ENCODE measurements at places on chromosomes 16 and 17.

- no peak for DNase-seq
These were observed 40.9 kb upstream of the JPH3 start for GRCh38 chr16:87561200-87562105.

DNA sequence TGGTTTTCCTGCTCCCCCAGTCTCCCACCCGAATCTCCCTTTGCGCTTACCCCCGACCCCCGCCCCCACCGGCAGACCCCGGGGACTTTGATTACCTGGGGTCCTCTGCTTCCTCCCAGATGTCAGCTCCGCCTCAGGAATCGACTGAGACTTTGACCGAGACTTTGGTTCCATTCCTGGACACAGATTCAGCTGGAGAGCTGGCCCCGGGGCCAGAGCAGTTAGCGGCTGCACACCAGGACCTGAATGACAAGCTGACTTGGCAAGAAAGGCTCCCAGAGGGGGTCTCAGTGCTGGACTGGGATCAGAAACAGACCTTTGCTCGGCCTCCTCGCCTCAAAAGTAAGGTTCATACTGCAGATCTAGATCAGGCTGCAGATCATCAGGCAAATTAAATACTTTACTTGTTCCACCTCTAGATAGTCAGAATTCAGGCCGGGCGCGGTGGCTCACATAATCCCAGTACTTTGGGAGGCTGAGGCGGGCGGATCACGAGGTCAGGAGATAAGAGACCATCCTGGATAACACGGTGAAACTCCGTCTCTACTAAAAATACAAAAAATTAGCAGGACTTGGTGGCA lies 60.3 kb upstream of the FBXO47 start:
- no peak for DNase-seq

GRCh38 chr16:20743591-20743990 lies 2.0 kb upstream of the THUMPD1 start:
- DNase-seq, result no peak

DNA sequence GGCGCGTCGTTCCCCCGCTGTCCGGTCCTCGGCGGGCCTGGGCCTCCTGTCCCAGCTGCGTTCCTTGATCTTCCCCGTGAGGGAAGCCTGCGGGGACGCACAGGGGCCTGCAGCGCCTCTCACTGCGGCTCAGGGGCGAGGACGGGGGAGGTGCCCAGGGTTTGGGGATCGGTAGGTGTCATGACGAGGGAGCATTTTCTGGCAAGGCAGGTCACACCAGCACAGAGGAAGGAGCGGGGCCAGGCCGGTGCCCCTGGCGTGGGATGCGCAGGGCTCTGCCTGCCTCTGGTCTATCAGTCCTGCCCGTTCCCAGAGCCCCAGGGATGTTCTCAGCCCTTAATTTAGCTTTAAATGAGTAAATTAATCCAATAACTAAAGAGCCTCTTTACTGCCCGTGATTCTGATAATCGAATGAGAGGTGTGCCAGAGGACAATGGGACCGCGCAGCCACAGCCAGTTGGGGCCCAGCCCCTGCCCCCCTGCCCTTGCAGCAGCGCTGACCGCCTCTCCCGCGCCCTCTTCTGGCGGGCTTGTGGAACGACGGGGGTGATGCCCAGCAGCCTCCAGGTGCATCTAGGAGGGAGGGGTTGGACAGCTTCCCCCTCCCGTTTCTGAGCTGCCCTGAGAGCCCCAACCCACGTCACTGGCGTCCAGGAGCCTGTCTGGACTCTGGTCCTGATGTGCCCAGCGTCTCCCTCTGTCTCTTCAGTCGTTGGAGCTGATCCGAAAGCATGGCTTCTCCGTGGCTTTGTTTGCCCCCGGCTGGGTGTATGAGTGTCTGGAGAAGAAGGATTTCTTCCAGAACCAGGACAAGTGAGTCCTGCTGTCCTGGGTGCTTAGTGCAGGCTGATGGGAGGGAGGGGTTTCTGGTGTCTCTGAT lies 7.9 kb downstream of the ENGASE start:
- no peak for DNase-seq

GRCh38 chr16:23611936-23612335 lies 15.8 kb upstream of the NDUFAB1 start:
- DNase-seq, result no peak

DNA sequence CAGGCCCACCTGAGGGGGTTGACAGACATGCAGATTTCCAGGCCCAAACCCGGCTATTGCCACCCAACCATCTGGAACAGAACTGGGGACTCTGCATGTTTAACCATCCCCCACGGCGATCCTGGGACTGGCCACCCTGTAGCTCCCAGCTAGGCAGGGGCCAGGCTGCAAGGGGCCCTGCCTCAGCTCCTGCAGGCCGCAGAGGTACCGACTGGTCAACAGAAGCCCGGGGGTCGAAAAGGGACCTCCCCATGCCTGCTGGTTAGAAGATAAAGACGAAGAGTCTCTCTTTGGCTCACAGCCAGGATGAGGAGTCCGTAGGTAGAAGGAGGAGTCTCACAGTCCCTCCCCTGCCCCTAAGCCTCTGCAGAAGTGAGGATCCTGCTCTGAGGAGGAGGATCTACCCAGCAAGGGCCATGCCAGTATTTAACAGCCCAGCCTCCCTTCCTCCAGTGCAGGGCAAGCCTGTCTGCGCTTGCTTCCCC lies 223.4 kb upstream of the TNRC6C start:
- DNase-seq, result no peak

- DNase-seq, result peak; percentile 31
These were observed 69.2 kb upstream of the KIFC3 start for GRCh38 chr16:57871456-57871855.

GRCh38 chr16:31869511-31870201 lies 4.0 kb upstream of the ZNF267 start:
- DNase-seq, result peak; percentile 80

DNA sequence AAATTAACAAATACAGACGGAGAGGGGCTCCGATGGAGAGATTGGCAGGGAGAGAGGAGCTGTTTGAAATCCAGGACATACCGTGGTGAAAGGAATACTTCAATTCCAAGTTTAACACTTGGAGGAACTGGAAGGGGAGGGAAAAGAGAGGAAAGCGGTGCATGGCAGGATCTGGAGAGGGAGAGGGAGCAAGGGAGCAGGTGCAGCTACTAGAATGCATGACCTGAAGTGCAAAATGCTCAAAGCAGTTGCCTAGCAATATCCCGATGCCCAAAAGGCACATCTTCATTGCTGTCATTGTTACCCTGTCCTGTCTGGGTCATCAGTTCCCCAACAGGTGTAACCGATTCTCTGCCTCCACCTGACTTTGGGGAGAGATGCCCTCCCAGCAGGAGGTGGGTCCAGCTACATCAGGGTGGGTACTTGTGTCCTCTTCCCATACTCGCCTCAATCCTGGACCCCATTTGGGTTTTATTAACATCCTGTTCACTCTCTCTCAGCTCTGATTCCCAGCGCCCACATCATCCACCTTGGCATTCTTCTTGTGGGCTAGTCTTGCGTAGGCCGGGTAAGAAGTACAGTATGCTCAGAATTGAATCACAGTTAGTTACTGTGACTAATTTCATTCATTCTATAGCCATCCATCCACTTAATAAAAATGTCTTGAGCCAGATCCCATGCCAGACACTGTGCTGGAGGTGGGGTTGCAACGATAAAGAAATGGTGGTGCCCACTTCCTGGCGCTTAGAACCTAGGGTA lies 37.4 kb upstream of the EMP2 start:
- no peak for DNase-seq

DNA sequence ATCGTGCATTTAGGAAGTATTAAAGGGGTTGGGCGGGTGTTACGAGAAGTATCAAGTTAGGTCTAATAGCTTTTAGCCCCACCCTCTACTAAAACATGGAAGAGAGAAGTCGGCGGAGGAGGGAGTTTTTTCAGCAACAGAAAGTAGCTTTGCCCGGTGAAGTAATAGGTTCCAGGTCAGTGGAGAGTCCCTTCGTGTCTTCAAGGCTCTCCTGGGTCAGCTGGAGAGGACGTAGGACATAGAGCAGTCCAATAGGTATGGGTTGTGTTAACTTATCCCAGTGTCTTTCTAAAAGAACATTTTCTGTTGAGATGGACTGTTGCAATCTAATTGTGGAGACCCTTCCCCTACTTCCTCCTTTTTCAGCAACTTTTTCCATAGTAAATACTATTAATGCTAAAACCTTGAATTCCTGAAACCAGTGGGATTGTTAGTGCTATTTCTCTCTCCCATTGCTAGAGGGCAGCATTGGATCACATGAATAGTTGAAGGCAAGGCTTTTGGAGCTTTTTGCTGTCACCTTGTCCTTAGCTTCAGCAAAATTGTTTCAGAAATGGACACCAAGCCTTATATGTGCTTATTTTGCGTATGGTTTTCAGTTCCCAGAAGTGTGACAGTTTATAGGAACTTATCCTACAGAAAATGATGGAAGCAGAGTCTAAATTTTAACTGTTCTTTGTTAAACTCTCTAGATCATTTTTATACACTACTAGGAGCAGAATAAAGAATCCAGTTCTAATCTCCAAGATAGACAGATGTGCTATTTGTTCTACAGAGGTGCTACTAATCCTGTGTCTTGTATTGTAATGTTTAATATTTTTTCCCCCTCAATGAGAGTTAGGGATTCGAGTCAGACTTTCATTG lies 38.4 kb downstream of the UTP18 start:
- DNase-seq, result peak; percentile 27

DNA sequence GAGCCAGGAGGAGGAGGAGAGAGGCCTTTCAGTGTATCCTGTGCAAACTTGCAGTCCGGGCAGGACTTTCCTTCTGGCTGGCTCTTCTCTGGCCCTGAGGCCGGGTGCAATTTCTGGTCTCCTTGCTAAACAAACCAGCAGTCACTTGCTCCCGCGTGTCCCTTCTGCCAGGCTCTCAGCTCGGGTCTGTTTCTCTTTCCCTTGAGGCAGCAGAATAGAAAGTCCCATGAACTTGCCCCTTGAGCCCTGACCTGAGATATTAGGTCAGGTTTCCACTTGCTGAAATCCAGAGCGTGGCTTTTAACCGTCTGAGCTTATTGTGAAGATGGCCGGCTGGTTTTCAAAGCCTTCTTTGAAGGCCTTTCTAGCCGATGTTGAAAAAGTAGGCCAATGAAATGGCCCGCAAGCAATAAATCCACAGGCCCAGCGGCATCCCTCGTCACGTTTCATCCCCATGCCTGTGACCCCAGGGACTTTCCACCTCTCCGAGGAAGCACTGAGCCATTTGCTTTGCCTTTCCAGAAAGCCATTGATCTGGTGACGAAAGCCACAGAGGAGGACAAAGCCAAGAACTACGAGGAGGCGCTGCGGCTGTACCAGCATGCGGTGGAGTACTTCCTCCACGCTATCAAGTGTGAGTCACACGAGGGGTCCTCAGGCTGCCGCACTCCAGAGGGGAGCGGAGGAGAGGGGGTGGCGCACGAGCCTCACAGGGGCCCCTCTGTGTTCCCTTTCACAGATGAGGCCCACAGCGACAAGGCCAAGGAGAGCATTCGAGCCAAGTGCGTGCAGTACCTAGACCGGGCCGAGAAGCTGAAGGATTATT lies 4.5 kb downstream of the VPS4A start:
- no peak for DNase-seq

DNA sequence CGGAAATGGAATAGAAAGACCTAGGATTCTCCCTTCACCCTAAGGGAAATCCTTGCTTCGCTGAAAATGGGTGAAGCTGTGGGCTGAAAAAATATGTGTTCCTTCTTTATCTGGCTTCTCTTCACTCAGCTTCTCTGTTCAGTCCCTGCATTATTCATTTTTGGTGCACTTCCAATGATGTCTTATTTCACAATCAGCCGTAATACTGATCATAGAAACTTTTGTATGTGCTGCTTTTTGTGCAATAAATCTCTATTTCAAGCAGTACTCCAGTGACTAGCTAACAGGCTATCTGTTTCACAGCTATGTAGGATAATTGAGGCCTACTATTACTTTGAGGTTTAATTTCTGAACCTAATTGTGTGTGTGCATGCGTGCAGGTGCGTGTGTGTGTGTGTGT lies 144.6 kb downstream of the FOXL1 start:
- peak; percentile 75 for DNase-seq

GRCh38 chr16:85944572-85945423 lies 45.8 kb downstream of the IRF8 start:
- DNase-seq, result no peak

DNA sequence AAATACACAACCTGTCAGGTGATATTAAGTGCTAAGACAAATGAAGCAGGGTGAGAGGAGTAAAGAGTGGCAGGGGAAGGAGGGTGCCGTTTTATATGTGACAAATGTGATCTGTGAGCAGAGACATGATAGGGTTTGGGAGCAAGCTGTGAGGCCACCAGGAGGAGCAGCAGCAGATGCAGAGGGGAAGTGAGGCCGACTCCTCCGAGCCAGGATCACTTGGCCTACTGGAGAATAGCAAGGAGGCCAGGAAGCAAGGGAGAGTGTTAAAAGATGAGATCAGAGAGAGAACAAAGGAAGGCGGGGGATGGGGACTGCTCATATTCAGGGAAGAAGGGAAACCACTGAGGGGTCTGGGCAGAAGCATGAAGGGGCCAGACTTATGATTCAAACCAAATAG lies 129.4 kb downstream of the TANGO6 start:
- no peak for DNase-seq

GRCh38 chr16:82782715-82783251 lies 156.0 kb downstream of the CDH13 start:
- no peak for DNase-seq

GRCh38 chr16:85251225-85251760 lies 139.0 kb upstream of the CIBAR2 start:
- DNase-seq, result no peak

GRCh38 chr17:50769884-50770283 lies 2.6 kb upstream of the ANKRD40CL start:
- DNase-seq, result no peak

- no peak for DNase-seq
These were observed 432.7 kb downstream of the SLC39A11 start for GRCh38 chr17:72659811-72660210.

- DNase-seq, result no peak
These were observed 20.0 kb downstream of the CALCOCO2 start for GRCh38 chr17:48850792-48851323.

DNA sequence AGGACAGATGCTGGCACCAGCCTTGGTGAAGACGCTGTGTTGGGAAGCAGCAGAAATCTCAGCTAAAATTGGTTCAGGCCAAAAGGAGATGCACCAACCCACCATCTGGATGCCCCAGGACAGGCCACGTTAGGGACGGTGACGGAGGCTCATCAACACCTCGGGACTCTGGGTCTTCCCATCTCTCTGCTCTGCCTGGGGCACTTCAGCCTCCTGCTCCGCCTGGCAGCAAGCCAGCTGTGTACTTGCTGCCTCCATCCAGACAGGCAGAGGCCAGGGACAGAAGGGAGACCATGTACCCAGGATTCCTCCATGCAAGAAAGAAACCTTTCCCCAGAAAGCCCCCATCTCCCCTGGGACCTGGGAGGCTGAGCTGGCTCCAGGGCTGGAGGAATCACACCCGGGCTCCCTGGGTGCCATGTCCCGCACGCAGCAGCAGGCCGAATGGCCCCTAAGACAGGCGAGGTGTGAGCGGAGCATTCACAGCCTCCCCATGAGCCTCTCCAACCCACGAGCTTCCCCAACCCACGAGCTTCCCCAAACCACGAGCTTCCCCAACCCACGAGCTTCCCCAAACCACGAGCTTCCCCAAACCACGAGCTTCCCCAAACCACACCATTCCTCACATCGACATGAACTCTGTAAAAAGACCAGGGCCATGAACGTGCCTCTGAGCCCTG lies 274.5 kb downstream of the C16orf95 start:
- no peak for DNase-seq

- DNase-seq, result no peak
These were observed 26.4 kb downstream of the DHX38 start for GRCh38 chr16:72120026-72120425.

- DNase-seq, result no peak
These were observed 13.1 kb downstream of the COG4 start for GRCh38 chr16:70510216-70510615.

- DNase-seq, result no peak
These were observed 54.0 kb downstream of the CNGB1 start for GRCh38 chr16:57916735-57917438.
